ENCODE measurements at places on chromosomes 3 and 15. TPM values are rescaled to one million over a fixed set of nuclear protein-coding genes. Genes with fewer than 3 reads are reported as not detected.

The CSPG4 gene
- total RNA-seq: 8.5 TPM

The IFT80 gene
- total RNA-seq: 25.4 TPM

The GOLGA8R gene
- total RNA-seq: 5.9 TPM

The CP gene
- 19.2 TPM for total RNA-seq

DNA sequence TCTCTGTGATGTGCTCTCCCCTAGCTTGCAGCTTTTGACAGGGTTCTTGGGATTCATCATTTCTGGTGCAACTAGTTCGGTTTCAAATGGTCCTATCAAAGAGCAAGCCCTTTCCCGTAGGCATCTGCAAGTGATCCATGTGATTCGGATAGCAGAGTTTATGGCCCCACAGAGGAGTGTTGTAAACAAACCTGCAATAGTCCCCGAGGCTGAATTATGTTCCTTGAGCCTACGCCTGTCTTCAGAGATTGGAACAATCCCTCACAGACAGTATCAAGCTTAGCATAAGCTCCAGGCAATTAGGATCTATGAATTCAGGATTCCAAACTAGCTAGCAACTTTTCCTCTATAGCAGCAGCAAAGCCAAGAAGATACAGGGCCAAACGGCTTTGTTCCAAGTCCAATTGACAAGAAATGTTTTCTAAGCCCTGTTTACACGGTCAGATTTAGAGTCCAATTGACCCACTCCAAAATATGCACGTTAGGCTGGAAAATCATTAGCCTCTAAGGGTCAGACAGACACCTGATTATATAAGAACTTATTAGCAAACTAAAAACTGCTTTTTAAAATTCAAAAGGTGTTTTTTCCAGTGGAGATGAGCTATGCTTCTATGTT, 24.8 kb downstream of the LNP1 start:
- DNase-seq: no peak
- no peak overlapping the region for H3K27ac ChIP-seq
- no peaks in the 10 kb centered on the region for H3K4me1 ChIP-seq
- no peak overlapping the region for H3K4me3 ChIP-seq
- no peaks in the 10 kb centered on the region for H3K27me3 ChIP-seq
- H3K36me3 ChIP-seq: no peaks in the 10 kb centered on the region

DNA sequence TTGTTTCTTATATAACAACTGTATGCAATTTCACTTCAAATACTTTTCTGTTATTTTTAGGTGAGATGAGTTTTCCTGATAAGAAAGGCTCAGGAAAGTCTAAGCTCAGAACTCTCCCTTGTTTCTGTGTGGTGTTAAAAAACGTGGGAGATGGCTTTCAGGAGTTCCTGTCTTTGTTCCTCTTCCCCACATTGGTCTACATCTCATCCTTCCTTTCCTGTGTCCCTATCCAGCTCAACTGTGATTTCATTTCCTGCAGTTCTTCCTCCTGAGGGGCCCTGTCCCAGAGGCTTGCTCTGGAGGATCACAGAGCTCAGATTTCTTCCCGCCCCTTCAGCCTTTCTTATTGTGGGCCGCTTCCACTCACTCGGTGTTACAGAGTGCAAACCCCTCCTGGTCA, 11.2 kb downstream of the SEC13 start:
- DNase-seq: no peak
- H3K27ac ChIP-seq: peak overlapping the region; percentile 46
- no peak overlapping the region for H3K4me3 ChIP-seq
- peaks cover 68% of the 10 kb centered on the region for H3K36me3 ChIP-seq
- no peaks in the 10 kb centered on the region for H3K27me3 ChIP-seq

DNA sequence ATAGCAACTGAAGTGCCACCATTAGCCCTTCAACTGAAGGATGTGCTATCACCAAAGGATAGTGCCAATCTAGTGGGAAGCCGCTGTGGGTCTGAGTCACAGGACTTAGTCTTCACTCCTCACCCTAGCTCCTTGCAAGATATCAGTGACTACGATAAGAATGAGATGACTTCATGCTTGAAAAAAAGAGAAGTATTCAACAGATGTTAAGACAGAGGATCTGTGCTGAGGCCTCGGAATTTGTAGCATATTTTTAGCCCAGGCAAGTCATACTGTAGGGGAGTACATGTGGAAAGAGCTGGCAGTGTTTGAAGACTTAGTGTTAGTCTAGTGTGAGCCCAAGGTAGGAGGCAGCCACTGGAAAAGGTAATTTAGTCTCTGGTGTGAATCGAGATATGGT, 270.7 kb upstream of the LRTM1 start:
- no peak overlapping the region for H3K4me3 ChIP-seq
- no peaks in the 10 kb centered on the region for H3K27me3 ChIP-seq
- no peaks in the 10 kb centered on the region for H3K4me1 ChIP-seq
- DNase-seq: no peak
- H3K36me3 ChIP-seq: no peaks in the 10 kb centered on the region

DNA sequence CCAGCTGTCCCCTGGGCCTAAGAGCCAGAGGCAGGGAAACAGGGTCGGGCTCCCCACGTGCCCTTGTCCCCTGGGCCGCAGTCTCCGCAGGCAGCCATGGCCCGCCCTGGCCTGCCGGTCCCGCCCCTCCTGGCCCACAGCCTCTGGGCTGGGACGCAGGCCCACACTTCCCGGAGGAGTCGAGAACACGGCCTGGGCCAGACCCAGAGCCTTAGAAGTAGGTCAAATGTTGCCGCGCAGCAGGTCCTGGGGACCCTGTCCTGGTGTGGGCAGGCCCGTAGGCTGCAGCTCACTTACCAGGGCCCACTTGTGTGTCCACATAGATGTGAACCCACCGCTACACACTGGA, 4.3 kb upstream of the MYL3 start:
- DNase-seq: peak; percentile 84
- no peaks in the 10 kb centered on the region for H3K36me3 ChIP-seq
- H3K27ac ChIP-seq: peak overlapping the region; percentile 71
- H3K4me3 ChIP-seq: no peak overlapping the region
- H3K4me1 ChIP-seq: peaks cover 28% of the 10 kb centered on the region
- no peaks in the 10 kb centered on the region for H3K27me3 ChIP-seq

DNA sequence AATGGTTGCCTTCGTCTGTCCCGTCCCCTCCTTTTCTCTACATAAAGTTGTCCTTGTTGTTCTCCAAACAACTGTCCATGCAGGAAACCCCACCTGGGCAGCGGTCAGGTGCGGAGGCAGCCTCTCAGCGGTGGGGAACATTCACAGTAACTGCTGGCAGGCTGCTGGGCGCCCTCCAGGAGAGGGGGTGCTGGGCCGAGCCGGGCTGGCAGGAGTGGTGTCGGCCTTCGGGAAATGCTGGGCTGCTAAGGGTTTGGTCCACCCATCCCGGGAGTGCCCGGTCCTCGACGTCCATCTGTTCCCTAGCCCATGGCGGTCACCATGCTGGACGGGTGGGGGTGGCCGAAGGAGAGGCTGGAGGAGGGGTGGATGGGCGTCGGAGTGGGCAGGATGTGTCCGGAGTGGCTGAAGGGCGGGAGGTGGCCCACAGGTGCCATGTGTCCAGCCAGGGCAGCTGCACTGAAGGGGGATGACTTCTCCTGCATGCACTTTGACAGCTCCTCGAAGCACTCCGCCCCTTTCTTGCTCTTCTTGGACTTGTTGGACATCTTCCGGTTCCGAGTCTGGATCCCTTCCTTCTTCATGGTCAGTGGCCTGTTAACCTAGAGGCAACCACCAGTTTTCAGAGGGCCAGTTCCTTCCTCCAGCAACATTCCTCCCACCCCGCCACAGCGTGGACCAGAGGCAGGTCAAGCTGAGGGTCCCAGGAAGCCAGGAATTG, 12.1 kb downstream of the GATA2 start:
- peaks cover 18% of the 10 kb centered on the region for H3K4me1 ChIP-seq
- H3K27me3 ChIP-seq: peaks cover 32% of the 10 kb centered on the region
- no peaks in the 10 kb centered on the region for H3K36me3 ChIP-seq
- peak overlapping the region; percentile 69 for H3K4me3 ChIP-seq
- DNase-seq: peak; percentile 77

- no peak for DNase-seq
- no peaks in the 10 kb centered on the region for H3K4me1 ChIP-seq
- H3K27me3 ChIP-seq: no peaks in the 10 kb centered on the region
- H3K4me3 ChIP-seq: no peak overlapping the region
- H3K27ac ChIP-seq: no peak overlapping the region
Observed at GRCh38 chr3:167304077-167304476, 76.0 kb downstream of the ZBBX start.

DNA sequence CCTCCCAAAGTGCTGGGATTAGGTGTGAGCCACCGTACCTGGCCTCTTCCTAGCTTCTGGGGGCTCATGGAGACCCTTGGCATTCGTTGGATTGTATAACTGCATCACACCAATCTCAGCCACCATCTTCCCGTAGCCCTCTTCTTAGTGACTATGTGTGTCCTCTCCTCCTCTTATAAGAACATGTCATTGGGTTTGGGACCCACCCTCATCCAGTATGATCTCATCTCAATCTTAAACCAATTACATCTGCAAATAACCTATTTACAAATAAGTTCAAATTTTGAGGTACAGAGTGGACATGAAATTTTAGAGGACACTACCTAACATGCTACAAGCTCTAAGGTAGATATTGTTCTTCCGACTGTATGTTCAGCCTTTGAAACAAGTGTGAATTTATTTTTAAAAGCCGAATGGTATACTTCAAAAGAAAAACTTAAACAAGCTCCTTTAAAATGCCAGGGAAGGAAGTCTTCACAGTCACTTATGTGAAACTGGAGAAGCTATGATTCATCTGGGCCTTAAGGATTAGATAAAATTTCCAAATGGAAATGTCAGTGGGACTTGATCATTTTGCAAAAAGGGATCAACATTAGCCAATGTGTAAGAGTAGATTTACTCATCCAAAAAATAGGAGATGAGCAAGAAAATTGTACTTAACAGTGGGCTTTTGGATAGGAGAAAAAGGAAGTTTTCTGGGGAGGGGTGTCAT, 225.7 kb downstream of the MEX3B start:
- no peaks in the 10 kb centered on the region for H3K36me3 ChIP-seq
- H3K27me3 ChIP-seq: no peaks in the 10 kb centered on the region
- no peak overlapping the region for H3K27ac ChIP-seq
- H3K4me1 ChIP-seq: no peaks in the 10 kb centered on the region

DNA sequence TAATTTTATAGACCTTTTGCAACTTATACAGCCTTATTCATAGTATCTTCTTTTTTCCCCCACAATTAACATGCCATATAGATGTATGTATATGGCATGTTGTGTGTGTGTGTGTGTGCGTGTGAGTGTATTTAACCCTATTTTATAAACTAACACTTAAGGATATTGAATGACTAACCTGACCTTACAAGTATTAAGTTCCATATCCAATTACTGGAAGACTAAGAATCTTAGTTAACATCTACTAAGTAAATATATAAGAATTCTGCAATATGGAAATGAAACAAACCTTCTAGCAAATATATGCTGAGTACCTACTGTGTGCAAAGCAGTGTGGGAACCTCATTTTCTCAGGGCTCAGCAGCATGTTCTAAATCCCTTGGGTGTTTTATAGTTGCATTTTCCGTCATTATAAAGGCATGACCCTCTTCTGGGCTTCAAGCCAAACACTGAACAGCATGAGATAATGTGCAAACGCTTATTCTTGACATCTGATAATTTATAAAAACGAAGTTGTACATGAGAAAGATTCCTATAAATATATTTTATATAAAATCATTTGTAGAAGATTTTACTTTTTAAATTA, 105.5 kb downstream of the NLGN1 start:
- DNase-seq: no peak
- H3K36me3 ChIP-seq: no peaks in the 10 kb centered on the region
- H3K27me3 ChIP-seq: no peaks in the 10 kb centered on the region
- H3K4me1 ChIP-seq: no peaks in the 10 kb centered on the region

- no peaks in the 10 kb centered on the region for H3K36me3 ChIP-seq
- no peak for DNase-seq
- H3K4me1 ChIP-seq: peaks cover 35% of the 10 kb centered on the region
Observed at GRCh38 chr3:52280050-52280461, 1.6 kb upstream of the WDR82 start.

- H3K4me1 ChIP-seq: no peaks in the 10 kb centered on the region
- no peaks in the 10 kb centered on the region for H3K27me3 ChIP-seq
- no peaks in the 10 kb centered on the region for H3K36me3 ChIP-seq
- H3K4me3 ChIP-seq: no peak overlapping the region
- H3K27ac ChIP-seq: no peak overlapping the region
- no peak for DNase-seq
Observed at GRCh38 chr3:182920515-182921084, 59.7 kb downstream of the DCUN1D1 start.

DNA sequence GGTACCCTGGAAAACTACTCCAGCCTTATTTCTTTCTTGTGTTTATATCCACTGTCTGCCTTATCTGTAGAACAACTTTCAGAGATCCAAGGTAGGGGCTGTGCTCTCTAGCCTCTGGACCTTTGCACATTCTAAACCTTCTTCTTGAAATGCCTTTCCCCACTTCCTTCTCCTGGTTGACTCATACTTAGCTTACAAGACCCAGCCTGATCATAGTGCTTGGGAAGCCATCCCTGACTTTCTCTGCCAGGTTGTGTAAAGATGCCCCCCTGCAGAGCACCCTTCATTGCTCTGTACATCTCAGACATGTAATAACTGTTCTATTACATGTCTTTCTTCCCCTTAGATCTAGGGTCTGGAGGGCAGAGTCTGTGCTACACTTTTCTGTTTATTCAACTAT, 50.1 kb downstream of the PPM1L start:
- H3K4me3 ChIP-seq: no peak overlapping the region
- DNase-seq: no peak
- no peak overlapping the region for H3K27ac ChIP-seq
- peaks cover 16% of the 10 kb centered on the region for H3K4me1 ChIP-seq
- no peaks in the 10 kb centered on the region for H3K36me3 ChIP-seq

GRCh38 chr3:139830817-139831216, 104.2 kb upstream of the CLSTN2 start:
- peak; percentile 32 for DNase-seq
- H3K27me3 ChIP-seq: no peaks in the 10 kb centered on the region
- no peak overlapping the region for H3K4me3 ChIP-seq
